Stimulated activated naive CD4-positive, alpha-beta T cell treated with Interleukin-2 at 50 U/mL for 16 hours (primary cell): ENCODE measurements at places on chromosomes 1 and 21.

GRCh38 chr1:243974451-243975292, 76.4 kb upstream of the ZBTB18 start:
- no peak for DNase-seq

GRCh38 chr1:68229650-68230483, 2.5 kb downstream of the WLS start:
- DNase-seq, result no peak

DNA sequence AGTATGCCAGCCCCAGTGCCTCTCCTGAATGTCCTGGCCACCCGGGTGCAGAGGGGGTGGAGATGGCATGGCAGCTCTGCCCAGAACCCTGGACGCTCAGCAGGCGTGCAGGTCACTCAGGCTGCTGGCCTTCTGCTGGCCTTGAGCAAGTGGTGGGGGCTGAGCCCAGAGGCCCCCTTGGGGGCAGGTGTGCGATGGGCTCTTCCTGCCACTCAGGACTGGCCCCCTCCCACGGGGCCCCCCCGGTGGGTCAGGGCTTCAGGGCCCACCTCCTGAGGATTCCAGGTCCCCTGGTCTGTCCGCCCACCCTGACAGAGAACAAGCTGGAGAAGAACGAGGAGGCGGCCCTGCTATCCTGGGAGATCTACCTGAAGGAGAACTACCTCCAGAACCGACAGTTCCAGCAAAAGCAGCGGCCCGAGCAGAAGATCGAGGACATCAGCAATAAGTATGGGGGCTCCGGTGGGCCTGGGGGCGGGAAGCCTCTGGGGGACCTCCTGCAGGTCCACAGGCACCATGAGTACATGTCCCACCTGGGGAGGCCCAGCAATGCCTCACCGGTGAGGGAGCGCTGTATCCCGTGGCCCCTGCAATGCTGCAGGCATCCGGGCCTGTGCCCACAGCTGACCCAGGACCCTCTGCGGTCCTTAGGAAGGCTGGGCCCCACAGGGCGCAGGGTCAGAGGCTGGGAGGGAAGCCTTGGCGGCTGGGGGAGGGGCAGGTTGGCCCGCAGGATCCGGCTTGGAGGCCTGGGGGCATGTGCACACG, 37.0 kb upstream of the LRRC3 start:
- DNase-seq, result no peak

DNA sequence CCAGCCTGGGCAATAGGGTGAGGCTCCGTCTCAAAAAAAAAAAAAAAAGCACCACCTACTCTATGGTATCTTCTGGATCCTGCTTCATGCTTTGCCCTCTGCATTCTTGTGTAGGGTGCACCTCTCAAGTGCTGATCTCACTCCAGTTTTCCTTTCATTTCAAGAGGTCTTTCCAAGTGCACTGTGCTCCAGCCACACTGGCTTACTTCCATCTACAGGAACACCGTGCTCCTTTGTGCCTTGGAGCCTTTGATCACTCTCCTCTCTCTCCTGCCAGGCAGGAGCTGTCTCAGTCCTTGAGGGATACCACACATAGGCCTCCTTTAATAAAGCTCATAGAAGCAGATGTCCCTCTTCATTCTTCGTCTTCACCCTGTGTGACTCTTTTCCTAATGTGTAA, 55.4 kb upstream of the GREM2 start:
- DNase-seq, result no peak

GRCh38 chr1:26951821-26952497, 8.3 kb downstream of the KDF1 start:
- no peak for DNase-seq

- no peak for DNase-seq
These were observed 52.0 kb upstream of the COL11A1 start for GRCh38 chr1:103160281-103160680.

DNA sequence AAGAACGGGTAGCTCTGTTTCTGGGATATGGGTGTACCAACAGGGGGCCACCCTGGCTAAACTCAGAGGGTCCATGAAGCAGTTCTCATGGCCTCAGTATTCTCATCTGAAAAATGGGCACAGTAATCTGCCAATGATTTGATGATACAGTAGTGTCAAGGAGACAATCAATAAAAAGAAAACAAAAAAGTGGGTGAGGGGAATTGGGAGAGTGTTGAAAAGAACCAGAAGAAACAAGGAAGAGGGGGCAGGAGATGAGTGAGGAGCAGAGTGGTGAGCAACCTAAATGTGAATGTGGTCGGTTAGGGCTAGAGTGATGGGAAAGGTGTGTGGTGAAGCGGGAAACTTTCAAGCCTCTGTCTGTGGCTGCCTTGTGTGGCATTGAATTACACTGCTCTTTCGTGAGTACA, 2.0 kb downstream of the SLAMF7 start:
- DNase-seq, result no peak

DNA sequence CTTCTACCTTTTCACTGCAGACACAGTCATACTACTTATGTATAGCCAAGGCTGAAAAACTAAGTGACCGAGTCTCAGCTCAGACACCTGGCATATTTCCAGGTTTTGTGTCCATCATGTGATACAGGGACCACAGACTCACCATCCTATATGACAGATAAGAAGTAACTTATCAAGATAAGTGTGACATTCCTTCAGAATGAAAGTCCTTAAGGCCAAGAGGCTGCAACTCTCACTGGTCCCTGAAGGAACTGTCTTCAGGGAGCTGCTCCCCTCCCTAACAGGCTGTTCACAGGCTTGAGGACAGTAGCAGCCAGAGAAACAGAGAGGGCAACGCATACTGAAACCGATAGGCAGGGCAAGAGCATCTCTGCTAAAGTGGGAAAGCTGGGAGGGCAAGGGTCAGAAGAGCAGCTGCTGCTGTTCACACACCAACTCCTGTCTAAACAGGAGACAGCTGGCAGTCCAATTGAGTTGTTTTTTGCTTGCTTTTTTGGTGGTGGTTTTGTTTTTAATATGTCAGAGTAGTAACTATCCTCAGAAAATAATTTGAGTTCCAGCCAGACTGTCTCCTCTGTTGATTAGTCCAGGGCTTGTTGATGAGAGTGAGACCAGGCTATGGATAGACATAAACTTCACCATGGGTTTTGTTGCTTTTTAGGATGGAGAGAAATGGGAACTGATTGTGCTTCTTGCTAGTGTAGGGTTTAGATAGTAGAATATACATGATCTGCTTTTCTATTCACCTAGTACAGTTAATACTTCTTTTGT, 67.7 kb downstream of the MACF1 start:
- DNase-seq, result no peak

GRCh38 chr1:240189386-240189989, 97.8 kb downstream of the FMN2 start:
- no peak for DNase-seq

- DNase-seq, result no peak
These were observed 19.5 kb downstream of the HLCS start for GRCh38 chr21:36946949-36947356.

DNA sequence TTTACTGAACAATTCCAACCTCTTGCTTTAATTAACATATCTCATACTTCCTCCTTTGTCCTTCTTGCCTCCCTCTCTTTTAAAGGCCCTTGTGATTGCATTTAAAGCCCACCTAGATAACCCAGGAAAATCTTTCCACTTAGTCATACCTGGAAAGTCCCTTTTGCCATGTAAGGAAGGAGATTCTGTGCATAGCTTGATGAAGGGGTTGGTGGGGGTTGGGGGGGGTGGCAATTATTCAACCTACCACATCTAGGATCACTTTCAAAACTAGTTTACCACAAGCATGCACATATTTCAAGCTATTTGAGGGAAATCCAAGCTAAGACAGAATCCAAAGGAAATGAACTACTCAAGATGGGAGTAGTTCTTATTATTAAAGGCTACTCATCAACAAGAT, 249.1 kb upstream of the PTBP2 start:
- no peak for DNase-seq

GRCh38 chr1:6585841-6586240, 6.0 kb downstream of the ZBTB48 start:
- no peak for DNase-seq

- no peak for DNase-seq
These were observed 5.6 kb upstream of the S100A8 start for GRCh38 chr1:153396461-153396860.

DNA sequence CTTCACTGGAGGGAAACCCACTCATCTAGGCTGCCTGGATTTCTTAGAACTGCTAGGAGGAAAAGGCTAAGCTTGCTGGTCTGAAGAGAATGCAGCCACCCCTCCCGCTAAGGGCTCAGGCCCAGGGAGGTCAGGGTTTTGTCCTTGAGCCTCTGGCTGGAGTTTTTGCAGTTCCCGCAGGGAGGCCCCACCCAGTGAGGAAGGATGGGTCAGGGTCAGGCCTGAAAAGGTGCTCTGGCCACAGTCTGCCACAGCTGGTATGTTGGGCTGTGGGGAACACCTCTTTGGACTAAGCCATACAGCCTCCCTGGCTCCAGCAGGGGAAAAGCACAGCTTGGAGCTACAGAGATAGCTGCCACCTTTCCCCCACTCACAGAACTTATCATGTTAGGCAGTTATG, 71.4 kb upstream of the PAPPA2 start:
- DNase-seq, result no peak

DNA sequence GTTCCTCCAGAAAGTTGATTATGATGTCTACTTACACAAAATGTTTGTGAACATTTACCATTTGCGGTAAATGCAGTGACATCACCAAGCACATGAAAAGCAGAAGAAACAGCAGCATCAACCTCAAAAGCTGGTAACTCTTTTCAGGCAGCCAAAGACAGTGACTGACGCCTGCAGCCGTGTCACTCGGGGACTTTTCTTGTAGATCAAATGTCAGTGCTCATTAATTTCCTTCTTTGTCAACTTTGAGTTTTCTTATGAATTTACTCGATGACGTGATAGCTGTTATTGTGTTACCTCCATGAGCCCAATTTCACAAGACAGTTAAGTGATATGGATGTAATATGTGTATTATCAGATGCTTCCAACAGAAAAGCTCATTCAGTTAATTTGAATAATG, 92.5 kb downstream of the RIPK4 start:
- no peak for DNase-seq

GRCh38 chr1:152328801-152329391, 3.9 kb upstream of the FLG start:
- DNase-seq, result no peak

- no peak for DNase-seq
These were observed 28.2 kb downstream of the CTNNBIP1 start for GRCh38 chr1:9881838-9882249.

- DNase-seq, result no peak
These were observed 19.5 kb downstream of the ZMYM4 start for GRCh38 chr1:35287807-35288640.

GRCh38 chr21:17777072-17777765, 41.9 kb downstream of the C21orf91 start:
- DNase-seq, result no peak

DNA sequence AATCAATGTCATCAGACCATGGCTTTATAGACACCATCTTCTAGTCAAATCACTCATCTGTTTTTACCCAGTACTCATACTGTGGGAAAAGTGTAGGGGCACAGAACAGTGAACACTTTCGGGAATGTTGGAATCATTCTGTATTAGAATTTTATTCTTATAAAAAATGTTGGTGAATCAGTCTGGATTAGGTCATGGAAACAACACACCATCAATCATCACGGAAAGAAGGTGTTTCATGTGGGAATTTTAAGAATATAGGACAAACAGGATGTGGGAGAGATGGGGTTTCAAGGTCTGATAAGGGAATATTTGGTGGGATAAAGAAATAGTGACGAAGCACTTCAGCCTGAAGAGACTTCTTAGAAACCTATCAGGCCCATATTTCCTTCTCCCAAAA, 17.3 kb downstream of the GBP1 start:
- DNase-seq, result no peak

- no peak for DNase-seq
These were observed 37.7 kb upstream of the IGSF21 start for GRCh38 chr1:18069903-18070302.

DNA sequence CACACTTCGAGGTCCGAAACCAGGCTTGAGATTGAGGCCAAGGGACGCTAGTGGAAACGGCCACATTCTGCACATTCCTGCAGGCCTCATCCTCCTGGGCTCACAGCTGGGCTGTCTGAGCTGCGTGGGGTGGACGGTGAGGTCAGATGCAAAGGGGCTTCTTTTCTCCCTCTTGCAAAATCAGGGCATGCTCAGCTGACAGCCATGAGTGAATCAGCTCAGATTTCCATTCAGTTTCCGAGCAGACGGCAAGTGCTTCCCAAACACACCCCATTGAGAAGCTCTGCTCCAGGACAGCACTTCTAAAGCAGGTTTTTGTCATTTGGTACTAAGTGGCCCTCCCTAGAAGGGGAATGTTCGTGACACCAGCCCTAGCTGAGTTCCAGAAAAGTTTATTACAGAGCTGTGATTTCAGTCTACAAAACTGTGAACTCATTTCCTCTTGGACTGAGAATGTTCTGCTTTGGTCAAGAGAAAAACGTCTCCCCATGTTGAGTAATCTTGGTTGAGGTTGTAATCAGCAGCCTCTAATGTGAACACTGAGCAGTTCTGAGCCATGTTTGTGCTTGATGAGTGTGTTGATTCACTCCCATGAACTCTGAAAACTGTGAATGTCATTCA, 10.0 kb downstream of the PDPN start:
- no peak for DNase-seq

DNA sequence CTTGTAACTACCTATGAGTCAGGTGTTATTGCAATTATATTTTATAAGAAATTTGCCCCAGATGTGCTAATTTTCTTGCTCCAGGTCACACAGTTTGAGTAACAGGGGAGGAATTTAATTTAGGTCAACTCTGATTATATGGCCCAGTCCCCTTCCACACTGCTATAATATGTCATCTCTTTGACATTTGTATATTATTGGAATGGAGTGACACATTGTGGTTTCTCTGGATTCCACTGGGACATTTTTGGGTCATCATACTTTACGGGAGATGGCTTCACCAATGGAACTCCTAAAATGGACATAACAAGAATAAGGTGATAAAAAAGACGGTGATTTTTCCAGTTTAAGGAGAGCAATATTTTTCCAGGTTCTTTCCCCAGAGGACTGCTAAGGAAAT, 191.2 kb downstream of the DISC1 start:
- DNase-seq, result no peak

GRCh38 chr1:150309758-150310508, 11.4 kb upstream of the PRPF3 start:
- DNase-seq, result no peak

- DNase-seq, result no peak
These were observed 64.2 kb upstream of the ERRFI1 start for GRCh38 chr1:8090241-8090702.

DNA sequence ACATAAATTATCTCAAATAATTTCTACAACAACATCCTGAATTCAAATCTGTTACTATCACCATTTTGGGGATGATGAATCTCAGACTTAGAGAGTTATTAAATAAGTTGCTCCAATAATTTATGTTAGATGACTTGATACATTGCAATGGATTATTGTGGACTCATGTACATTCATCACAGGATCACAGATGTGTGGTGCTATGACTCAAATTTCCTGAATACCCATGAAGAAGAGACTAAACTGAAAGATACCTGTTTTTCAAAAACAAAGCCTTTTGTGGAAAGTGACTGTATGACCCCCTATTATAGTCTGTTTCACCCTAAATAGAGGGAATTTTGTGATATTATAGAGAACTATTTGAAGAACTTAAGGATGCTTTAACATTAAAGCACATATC, 315.0 kb downstream of the PLA2G4A start:
- DNase-seq, result no peak
